ENCODE measurements at places on chromosomes 16 and 17.

DNA sequence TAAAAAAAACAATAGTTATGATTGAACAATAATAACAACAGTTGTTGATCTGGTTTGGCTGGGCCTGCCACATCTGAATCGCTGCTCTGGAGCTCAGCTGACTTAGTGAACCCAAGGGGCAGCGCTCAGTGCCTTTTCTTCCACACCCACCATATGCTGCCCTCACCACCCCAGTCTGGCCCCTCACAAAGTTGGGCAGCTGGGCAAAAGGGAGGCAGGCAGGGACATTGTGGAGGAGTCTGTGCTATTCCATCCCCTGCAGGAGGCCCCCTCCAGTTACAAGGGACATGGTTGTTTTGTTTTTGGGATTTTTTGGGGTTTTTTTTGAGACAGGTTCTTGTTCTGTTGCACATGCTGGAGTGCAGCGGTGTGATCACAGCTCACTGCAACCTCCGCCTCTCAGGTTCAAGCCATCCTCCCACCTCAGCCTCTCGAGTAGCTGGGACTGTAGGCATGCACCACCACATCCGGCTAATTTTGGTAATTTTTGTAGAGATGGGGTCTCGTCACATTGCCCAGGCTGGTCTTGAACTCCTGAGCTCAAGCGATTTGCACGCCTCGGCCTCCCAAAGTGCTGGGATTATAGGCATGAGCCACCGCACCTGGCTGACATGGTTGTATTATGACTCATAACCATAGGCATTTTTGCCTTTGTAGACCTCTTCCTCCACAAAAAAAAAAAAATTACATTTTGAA lies 8.6 kb upstream of the PECAM1 start:
- no peak for DNase-seq

DNA sequence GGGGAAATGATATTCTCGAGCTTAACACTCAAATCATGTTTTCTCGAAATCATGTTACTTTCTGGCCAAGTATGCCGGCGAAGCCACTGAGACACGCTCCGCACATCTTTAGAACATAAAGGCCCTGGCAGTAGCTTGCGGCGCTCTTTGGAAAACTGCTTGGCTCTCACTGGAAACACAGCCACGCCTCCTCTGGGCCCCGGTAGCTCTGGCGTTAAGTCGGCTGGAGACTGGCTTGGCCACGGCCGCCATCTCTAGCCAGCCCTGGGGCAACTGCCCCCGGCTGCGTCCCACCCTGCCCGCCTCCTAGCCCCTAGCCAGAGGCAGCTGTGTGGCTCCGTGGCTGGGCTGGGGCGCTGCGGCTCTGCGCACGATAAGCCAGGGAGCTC lies 9.2 kb upstream of the BAIAP2 start:
- DNase-seq = no peak

- no peak for DNase-seq
Observed at GRCh38 chr17:9105068-9105868, 84.0 kb downstream of the NTN1 start.

- no peak for DNase-seq
Observed at GRCh38 chr17:81652906-81653771, 3.2 kb downstream of the PDE6G start.

Measured in stimulated activated CD8-positive, alpha-beta memory T cell treated with anti-CD3 and anti-CD28 coated beads, Interleukin-7, amount 100 ng/mL, for 24 hours (primary cell).